ENCODE measurements at places on chromosomes 4 and X.

- DNase-seq, result no peak
These were observed 248.9 kb downstream of the TLL1 start for GRCh38 chr4:166121897-166122296.

- DNase-seq, result no peak
These were observed 59.2 kb upstream of the TXK start for GRCh38 chr4:48193096-48193836.

DNA sequence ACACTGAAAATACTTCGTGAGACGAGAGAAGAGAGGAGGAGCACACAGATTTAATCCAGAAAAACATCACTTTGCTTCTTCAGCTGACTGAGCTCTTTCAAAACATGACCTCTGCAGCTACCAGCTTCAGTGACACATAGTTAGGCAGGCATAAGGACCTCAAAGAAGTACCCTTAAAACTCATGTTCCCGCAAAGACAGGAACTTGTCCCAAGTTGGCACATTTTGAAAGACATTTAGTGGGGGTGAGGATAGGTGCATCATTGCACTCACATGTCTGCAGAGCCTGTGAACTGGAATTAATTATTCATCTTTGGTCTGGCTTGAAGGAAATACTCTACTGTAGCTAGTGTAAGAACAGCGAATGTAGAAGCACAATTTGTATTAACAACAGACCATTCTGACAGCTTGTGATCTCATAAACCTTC is 221.8 kb downstream of the MGST2 start:
- no peak for DNase-seq

DNA sequence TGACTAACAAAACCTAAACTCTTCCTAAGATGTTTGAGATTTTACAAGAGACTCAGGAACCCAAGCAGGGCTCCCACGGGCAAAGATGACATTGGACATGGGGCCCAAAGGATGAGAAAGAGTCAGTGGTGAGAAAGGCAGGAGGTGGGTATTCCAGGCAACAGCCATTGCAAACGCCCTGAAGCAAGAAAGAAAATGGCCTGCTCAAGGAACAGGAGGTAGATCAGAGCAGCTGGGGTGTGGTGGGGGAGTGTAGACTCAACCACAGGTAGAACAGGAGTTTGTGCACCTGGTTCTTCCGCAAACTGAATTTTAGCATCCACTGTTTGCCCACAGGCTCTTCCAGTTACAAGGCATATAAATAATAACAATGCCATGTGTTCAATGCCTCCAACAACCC is 3.3 kb downstream of the PPP2R2C start:
- DNase-seq, result no peak

- DNase-seq, result no peak
These were observed 100.9 kb upstream of the NR3C2 start for GRCh38 chr4:148542922-148543623.

GRCh38 chrX:70049406-70049805 is 332 bp downstream of the AWAT2 start:
- no peak for DNase-seq

DNA sequence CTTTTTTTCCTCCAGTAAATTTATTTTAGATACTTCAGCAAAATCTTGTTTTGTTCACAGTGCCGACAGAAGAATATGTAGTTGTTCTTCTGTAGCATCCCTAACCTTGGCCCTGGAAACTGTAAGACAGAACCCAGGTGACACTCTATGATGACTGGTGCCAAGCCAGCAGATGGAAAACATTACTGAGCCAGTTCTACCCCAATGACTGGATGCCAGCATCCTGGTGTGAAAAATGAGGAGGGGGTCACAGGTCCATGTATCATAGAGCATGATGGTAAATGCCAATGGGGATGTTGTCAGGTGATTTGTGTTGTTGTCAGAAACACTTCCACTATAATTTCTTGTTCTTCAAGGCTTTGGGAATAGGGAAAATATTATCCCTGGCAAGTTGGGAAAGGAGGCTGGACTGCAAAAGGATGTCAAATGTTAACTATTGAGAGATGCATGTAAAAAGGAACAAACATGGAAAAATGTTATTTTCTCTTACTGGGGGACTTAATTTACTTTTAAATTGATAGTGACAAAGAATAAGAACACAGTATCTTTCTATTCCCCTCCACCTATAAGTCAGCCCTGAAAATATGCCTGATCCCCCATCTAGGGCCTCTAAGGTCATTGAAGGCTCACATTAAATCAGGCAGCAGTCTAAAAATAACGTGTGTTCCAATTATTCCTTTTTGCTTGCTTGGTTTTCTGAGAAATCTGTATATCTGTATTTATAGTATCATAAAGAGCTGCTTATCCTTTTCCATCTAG is 159.8 kb downstream of the RASL11B start:
- DNase-seq, result no peak

GRCh38 chr4:44912980-44913379 is 186.6 kb upstream of the GNPDA2 start:
- no peak for DNase-seq

DNA sequence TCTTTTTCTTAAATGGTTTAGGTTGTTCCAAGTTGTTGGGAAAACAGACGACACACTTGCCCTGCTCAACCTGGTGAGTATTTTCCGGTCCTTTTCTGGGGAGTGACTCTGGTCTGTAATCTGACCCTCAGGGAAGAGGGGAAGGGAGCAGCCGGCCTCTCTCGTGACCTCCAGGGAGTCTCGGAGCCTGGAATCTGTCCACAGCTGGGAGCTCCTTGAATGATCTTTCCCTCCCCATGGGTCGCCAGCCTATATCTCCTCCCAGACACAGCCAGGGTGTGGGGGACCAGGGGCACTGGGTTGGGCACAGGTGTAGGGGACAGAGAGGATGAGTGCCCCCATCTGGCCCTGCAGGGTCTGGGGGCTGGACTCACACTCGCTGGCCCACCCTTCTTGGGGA is 18.9 kb downstream of the TMEM175 start:
- DNase-seq, result no peak

DNA sequence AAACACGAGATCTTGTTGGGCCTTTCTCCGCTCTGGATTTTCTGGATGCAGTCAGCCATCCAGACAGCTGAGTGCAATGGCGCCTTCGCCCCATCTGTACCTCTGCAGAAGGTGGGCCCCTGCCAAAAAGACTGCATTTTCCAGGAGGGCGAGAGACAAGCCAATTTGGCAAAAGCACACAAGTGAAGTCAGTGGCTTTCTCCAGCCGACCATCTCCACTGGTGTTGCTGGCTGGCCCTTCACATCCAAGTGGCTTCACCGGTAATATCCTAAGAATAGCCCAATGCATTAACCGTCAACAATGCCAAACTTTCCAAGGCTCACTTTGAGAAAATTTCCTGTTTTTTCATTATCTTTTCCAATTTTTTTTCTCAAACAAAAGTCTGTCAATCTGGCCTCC is 96.2 kb upstream of the MXRA5 start:
- no peak for DNase-seq

- DNase-seq, result no peak
These were observed 25.8 kb downstream of the ADRA2C start for GRCh38 chr4:3791910-3792542.

DNA sequence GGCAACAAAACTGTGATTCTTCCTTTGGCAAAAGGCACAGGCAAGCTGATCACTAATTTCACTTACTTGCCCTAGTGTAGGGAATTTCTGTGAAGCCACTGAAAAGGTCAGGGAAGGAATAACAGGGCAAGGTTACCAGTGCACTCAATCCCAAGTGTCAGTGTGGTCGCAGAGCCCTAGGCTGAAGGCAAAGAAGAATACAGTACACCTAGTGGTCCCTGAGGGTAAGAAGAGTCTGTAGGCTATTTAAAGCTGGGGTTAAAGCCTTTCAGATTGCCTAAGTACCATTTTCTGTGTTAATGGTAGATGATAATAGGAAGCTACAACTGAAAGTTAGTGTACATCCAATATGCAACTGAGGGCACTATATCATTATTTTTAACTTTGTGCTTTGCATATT is 173.6 kb upstream of the NRK start:
- no peak for DNase-seq

DNA sequence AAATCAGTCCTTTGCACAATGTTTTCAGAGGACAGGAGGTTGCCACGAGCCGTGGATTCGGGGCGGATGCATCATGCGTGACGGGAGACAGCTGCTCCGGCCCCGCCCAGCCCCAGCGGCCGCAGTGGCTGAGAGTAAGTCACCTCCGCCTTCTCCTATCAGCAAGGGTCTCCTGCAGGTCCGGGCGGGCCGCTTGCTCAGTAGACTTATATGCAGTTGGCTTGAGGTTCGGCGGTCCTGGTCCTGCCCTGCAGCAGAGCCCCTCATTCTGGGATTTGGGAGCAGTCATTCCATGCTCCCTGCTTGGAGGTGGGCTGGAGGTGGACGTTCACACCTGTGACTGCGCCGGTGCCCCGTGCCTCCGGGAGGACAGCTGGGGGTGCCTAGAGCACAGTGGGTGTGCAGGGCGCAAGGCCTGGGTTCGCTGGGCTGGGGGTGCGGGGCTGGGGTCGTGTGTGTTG is 86.3 kb upstream of the ADRA2C start:
- DNase-seq, result no peak

GRCh38 chrX:21412029-21412428 is 37.8 kb downstream of the CNKSR2 start:
- no peak for DNase-seq

GRCh38 chr4:100797356-100797755 is 279.5 kb upstream of the EMCN start:
- DNase-seq, result no peak

DNA sequence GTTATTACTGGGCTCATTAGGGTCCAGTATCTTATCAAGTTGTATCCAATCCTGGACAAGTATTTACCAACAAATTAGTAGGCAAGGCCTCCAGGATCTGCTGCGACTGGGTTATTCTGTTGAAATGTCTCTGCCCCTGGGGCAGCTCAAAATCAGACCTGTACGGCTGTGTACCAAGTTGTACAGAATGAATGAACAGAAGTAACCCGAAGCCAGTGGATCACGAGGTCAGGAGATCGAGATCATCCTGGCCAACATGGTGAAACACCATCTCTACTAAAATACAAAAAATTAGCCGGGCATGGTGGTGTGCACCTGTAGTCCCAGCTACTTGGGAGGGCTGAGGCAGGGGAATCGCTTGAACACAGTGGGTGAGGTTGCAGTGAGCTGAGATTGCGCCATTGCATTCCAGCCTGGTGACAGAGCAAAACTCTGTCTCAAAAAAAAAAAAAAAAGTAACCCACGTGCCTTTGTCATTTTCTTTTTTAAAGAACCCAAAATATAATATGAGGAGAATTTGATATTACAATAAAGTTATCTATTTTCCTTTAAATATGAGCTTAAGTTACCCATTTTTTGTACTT is 127.3 kb downstream of the CBR4 start:
- DNase-seq, result no peak

DNA sequence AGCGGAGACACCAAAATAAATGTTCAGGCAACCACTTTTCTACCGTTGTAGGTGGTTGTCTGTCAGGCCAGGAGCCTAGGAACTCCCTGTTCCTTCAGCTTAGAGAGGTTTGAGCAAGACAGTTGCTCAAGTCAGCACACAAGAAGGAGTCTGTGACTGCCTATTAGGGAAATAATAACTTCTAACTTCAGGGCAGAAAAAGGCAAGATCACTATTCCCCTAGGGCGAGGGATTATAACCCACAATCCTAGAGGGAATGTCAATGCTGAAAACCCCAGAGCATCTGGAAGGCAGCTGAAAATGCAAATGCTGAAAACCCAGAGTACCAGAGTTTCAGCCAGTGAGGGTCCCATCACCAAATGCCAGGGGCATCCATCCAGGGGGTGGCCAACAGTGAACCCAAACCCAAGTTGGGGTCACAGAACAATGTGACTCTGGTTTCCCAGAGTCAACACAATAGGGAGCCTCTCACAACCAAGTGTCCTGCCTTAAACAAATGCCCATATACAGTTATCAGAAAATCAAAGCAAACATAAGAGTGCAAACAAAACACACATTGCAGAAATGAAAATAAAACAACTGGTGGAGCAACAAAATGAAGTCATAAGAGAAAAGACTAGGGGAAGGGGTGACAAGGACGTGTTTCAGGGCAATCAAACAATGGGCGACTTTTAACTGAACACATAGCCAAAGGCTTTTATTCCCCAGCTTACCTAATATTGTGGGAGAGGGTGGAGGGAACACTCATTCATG is 27.6 kb downstream of the MORF4L2 start:
- no peak for DNase-seq

DNA sequence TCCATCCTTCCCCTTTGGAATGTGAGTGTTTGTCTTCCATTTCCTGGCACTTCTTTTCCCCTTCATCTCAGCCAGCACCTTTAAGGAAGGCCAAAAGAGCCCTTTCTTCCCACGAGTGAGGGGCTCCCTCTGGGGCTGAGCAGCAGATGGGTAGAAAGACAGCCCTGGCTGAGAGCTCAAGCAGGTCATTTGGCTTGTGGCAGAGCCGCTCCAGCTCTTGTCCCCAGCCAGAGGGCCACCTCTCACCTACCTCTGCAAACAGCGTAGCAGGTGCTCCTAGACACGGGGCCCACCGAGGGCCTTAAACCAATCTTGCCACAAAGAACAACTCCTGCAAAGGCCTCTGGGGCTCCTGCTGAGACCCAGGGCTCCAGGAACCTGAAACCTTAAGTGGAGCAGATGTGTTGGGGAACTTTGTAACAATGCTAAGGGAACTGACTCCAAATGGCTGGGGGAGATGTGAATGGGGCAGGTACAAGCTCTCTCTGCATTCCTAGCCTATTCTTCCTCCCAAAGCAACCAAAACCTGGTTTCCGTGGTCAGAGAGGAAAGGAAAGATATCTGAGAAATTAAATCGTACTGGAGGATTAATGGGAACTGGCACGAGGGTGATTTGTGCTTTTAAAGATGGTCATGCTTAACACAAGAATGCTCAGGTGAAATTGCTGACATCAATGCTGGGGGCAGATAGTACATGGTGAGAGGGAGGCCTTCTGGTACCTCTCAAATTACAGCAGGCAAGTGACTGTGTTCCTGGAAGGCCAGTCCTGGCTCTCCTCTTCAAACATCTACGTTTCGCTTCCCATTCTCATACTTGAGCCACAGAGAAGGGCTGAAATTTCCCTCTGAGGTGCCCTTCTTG is 27.0 kb downstream of the TFDP3 start:
- no peak for DNase-seq

- no peak for DNase-seq
These were observed 328.6 kb downstream of the PCDH19 start for GRCh38 chrX:100081503-100081902.

Data from activated CD8-positive, alpha-beta memory T cell treated with anti-CD3 and anti-CD28 coated beads for 4 hours (primary cell).